NCI-H748 treated with DMSO at 0.1 percent for 48 hours (cell line): ENCODE measurements at places on chromosomes 13 and 19.

DNA sequence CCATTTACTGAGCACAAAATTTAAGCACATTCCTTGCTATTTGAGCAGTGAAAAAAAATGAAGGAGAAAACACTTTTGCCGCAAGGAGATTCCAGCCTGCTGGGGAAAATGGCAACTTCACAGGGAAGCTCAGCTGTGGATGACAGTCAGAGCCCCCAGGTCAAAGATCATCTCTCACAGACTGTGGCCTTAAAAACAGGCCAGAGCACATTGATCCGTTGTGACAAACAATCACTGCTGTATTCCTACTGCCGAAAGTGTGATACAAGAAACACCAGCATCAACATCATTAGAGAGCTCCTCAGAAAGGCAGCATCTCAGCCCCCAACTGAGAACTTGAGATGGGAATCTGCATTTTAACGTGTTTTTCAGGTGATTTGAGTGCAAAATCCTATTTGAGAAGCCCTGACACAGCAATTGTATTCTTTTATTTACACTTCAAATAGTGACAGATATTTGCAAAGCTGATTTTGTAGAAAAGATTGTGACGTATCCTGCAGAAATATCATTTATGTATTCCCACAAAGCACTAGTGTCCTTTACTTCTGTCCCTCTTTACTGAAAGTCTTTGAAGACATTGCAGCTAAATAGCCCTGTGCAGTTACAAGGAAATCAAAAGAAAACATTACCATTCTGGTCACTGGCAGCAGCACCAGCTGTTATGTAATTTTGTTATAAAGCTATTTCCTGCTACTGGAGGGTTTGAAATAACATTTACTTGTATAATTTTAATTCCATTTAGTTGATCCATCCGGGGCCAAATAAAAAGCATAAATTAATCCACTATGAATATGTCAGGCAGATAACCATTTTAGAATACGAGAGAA, 652.0 kb downstream of the LIG4 start:
- DNase-seq, result no peak

- no peak for DNase-seq
These were observed 744.8 kb downstream of the PCDH17 start for GRCh38 chr13:58376349-58376748.

- no peak for DNase-seq
These were observed 11.6 kb upstream of the RETN start for GRCh38 chr19:7657131-7657751.

GRCh38 chr13:26688286-26688685, 72.3 kb downstream of the GPR12 start:
- DNase-seq, result no peak
